ENCODE measurements at places on chromosomes 5 and 9. TPM values are rescaled to one million over a fixed set of nuclear protein-coding genes. Genes with fewer than 3 reads are reported as not detected.

SPATA6L gene
- polyA plus RNA-seq: 0.40 TPM

STK32A gene
- not detected for polyA plus RNA-seq

GRCh38 chr9:94687451-94687850 lies 39.0 kb upstream of the AOPEP start:
- no peaks in the 10 kb centered on the region for H3K4me1 ChIP-seq
- no peaks in the 10 kb centered on the region for H3K36me3 ChIP-seq
- no peak for DNase-seq
- no peak overlapping the region for H3K4me3 ChIP-seq

GRCh38 chr5:154460172-154460571 lies 14.4 kb downstream of the SAP30L start:
- no peak overlapping the region for H3K4me3 ChIP-seq
- no peak overlapping the region for H3K27ac ChIP-seq
- no peaks in the 10 kb centered on the region for H3K27me3 ChIP-seq

DNA sequence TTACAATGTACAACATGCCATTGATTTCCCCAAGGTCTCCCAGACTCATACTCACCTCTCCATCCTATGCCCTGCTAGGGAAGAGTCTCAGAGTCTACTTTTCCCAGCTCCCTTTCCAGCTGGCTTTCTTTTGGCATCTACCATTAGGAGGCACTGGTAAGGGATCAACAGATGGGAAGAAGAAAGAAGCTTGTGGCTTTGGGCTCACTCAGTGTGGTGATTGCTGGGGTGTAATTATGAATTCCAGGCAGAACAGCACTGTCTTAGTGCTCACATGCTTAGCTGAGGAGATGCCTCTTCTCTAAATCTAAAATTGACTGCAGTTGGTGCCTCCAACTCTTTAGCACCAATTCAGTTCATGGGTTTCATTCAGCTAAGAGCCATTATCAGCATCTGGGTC lies 330.0 kb downstream of the PSAT1 start:
- H3K4me1 ChIP-seq: no peaks in the 10 kb centered on the region
- H3K27me3 ChIP-seq: no peaks in the 10 kb centered on the region
- no peak overlapping the region for H3K27ac ChIP-seq
- DNase-seq: no peak

GRCh38 chr5:158392753-158393152 lies 533.8 kb upstream of the CLINT1 start:
- H3K27me3 ChIP-seq: no peaks in the 10 kb centered on the region
- H3K36me3 ChIP-seq: no peaks in the 10 kb centered on the region
- no peak overlapping the region for H3K4me3 ChIP-seq
- H3K27ac ChIP-seq: no peak overlapping the region
- peaks cover 36% of the 10 kb centered on the region for H3K4me1 ChIP-seq

GRCh38 chr9:97557606-97558095 lies 56.2 kb downstream of the TMOD1 start:
- H3K4me3 ChIP-seq: no peak overlapping the region
- H3K36me3 ChIP-seq: no peaks in the 10 kb centered on the region
- peak; percentile 27 for DNase-seq

DRD1 gene
- not detected for polyA plus RNA-seq

DNA sequence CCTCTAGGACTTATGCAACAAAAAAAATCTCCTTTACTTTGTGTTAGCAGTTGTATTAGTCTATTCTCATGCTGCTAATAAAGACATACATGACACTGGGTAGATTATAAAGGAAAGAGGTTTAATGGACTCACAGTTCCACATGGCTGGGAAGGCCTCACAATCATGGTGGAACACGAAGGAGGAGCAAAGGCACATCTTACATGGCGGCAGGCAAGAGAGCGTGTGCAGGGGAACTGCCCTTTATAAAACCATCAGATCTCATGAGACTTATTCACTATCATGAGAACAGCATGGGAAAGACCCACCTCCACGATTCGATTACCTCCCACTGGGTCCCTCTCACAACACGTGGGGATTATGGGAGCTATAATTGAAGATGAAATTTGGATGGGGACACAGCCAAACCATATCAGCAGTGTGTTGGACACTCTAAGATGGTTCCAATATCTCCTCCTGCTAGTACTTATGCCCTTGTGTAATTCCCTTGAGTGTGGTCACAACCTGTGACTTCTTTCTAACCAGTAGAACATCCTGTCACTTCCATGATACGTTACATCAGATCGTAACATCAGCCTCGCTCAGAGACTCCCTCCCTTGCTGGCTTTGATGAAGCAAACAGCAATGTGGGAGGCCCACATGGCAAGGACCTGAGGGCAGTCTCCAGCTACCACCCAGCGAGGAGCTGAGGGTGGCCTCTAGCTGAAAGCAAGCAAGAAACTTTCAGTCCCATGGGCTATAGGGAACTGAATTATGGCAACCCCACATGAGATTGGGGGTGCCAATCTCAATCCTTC lies 113.5 kb upstream of the PITX1 start:
- no peak overlapping the region for H3K27ac ChIP-seq
- no peaks in the 10 kb centered on the region for H3K36me3 ChIP-seq
- no peaks in the 10 kb centered on the region for H3K4me1 ChIP-seq
- H3K27me3 ChIP-seq: no peaks in the 10 kb centered on the region
- no peak for DNase-seq

GRCh38 chr9:123924727-123925126 lies 5.2 kb downstream of the DENND1A start:
- peaks cover 22% of the 10 kb centered on the region for H3K4me1 ChIP-seq
- H3K27ac ChIP-seq: no peak overlapping the region
- DNase-seq: no peak
- H3K36me3 ChIP-seq: no peaks in the 10 kb centered on the region
- H3K4me3 ChIP-seq: no peak overlapping the region
- H3K27me3 ChIP-seq: no peaks in the 10 kb centered on the region

DNA sequence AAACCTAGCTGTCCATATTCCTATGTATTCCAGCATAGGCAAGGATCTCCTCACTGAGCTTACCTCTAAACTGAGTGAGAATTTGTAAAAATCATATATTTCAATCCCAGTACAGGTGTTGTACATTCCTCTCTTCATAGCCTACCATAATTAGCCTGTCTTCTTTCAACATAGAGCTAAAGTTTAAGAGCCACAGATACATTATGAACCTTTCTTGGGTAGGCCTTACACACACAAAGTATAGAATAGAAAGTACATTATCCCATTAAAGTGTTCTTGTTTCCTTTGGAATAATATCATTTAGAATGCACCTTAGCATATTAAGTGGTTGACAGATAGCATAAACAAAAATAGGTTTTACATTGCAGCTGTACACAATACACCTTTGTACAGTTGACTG lies 282.1 kb upstream of the TMEM161B start:
- no peak for DNase-seq
- no peaks in the 10 kb centered on the region for H3K4me1 ChIP-seq

GRCh38 chr9:32882705-32883104 lies 99.4 kb downstream of the TMEM215 start:
- no peak for DNase-seq
- H3K4me3 ChIP-seq: no peak overlapping the region
- H3K27me3 ChIP-seq: no peaks in the 10 kb centered on the region
- no peaks in the 10 kb centered on the region for H3K36me3 ChIP-seq

DNA sequence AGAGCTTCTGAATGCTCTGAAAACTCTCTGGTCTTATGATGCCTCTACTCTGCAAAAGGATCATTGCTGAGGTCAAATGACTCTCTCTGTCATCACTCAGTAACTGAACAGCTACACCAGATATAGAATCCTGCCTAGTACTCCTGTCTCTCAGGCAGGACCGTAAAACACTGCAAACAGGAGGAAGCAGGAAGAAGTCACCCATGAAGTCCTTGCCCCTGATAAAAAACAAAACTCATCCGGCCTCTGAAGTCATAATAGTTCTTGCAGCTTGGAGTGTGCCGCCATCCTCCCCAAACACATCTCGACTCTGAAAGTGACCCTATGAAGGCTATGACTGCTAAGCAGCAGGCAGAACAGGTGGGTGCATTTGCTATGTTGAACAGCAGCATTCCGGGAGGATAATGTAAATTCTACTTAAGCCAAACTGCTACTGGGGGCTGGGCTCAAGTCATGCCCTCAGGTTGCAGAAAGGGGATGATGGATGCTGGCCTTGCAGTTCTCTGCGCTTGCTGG lies 81.9 kb upstream of the FAM169A start:
- H3K4me3 ChIP-seq: no peak overlapping the region
- no peak overlapping the region for H3K27ac ChIP-seq
- peaks cover 3% of the 10 kb centered on the region for H3K27me3 ChIP-seq
- no peaks in the 10 kb centered on the region for H3K36me3 ChIP-seq

GRCh38 chr9:15377625-15378540 lies 44.8 kb upstream of the SNAPC3 start:
- no peaks in the 10 kb centered on the region for H3K4me1 ChIP-seq
- no peak overlapping the region for H3K4me3 ChIP-seq
- peaks cover 2% of the 10 kb centered on the region for H3K27me3 ChIP-seq
- DNase-seq: no peak
- H3K36me3 ChIP-seq: no peaks in the 10 kb centered on the region

ZNF474 gene
- 0.03 TPM for polyA plus RNA-seq

GRXCR2 gene
- not detected for polyA plus RNA-seq

SHISAL2B gene
- not detected for polyA plus RNA-seq

- peaks cover 16% of the 10 kb centered on the region for H3K4me1 ChIP-seq
- no peak overlapping the region for H3K27ac ChIP-seq
- H3K27me3 ChIP-seq: no peaks in the 10 kb centered on the region
- DNase-seq: peak; percentile 68
Observed at GRCh38 chr9:127796852-127797370, 5.8 kb upstream of the FPGS start.

DNA sequence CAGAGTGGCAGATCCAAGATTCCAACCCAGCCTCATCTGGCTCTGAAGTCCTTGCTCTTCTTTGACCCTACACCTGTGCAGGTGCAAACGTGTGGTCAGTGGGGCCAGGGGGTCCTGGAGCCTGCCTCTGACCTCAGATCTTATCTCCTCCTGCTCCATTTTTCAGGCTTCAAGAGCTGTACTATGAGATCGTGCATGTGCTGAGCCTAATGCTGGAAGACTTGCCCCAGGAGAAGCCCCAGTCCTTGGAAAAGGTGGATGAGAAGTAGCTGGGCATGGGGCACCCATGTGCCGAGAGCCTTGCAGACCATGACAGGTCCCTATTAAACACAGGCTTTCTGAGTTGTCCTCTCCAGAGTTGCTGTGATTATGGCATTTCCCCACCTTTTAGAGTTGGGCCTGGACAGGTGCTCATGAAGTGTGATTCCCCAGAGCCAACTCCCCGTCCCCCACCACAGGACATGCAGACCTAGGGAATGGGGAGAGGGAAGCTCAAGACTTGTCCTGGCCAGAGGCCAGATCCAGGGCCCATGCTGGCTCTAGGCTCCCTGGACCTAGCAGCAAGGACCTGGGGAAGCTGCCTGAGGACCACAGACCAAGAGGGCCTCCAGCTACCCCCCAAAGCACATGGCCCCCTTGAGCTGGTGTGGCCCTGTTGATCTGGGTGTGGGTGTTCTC lies 22.5 kb downstream of the PITX1 start:
- no peaks in the 10 kb centered on the region for H3K27me3 ChIP-seq
- DNase-seq: no peak
- H3K4me3 ChIP-seq: no peak overlapping the region
- no peak overlapping the region for H3K27ac ChIP-seq

ADAMTS13 gene
- 1.8 TPM for polyA plus RNA-seq

DNA sequence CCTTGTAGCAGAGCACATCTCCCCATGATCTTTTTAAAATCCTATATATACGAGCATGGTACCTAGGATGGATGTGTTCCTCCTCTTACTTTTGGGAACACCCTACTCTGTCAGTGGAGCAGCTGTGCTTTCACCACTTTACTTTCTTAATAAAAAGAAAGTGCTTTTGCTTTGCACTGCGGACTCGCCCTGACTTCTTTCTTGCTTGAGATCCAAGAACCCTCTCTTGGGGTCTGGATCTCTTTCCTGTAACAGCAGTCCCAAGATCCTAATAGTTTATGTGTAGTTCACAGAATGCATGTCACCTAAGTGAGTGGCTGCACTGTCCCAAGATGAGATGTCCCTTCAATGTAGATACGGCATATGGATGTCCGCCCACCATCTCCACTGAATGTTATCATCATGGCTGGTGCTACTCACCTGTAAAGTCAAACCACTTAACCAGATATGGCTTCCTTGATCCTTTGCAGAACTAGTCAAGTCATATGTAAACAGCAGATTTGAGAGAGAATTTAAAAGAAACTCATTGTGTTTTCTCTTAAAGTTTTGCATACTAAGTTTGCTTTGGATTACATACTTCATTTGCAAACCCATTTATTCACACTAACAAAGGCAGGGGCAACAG lies 1.9 kb downstream of the FGF1 start:
- H3K27ac ChIP-seq: no peak overlapping the region
- peaks cover 7% of the 10 kb centered on the region for H3K4me1 ChIP-seq
- peaks cover 14% of the 10 kb centered on the region for H3K27me3 ChIP-seq
- no peaks in the 10 kb centered on the region for H3K36me3 ChIP-seq

PWWP2A gene
- 4.6 TPM for polyA plus RNA-seq

SNCAIP gene
- polyA plus RNA-seq: 12.0 TPM

DNA sequence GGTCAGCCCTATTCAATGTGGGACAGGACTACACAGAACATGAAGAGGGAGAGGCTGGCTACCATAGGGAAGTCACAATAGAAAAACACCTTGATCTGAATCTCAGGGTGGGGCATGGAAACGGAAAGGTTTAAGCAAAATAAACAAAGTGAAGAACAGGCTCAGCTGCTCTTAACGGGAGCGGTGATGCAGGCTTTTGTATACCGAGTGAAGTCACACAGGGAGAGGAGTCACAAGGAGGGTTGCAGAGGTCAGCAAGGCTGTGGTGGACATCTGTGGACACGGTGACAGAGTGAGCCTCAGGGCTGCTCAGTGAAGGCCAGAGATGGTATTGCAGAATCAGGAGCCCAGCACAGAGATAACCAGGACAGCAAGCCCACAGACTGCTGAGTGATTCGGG lies 30.6 kb upstream of the SEMA4D start:
- no peaks in the 10 kb centered on the region for H3K27me3 ChIP-seq
- H3K4me3 ChIP-seq: no peak overlapping the region
- DNase-seq: no peak
- peaks cover 5% of the 10 kb centered on the region for H3K4me1 ChIP-seq

- H3K27ac ChIP-seq: no peak overlapping the region
- H3K36me3 ChIP-seq: no peaks in the 10 kb centered on the region
- H3K4me1 ChIP-seq: peaks cover 3% of the 10 kb centered on the region
- H3K27me3 ChIP-seq: peaks cover 25% of the 10 kb centered on the region
Observed at GRCh38 chr5:133818031-133818431, 150.4 kb downstream of the C5orf15 start.

- H3K27ac ChIP-seq: no peak overlapping the region
- H3K27me3 ChIP-seq: no peaks in the 10 kb centered on the region
- H3K4me3 ChIP-seq: no peak overlapping the region
- peaks cover 10% of the 10 kb centered on the region for H3K4me1 ChIP-seq
- H3K36me3 ChIP-seq: no peaks in the 10 kb centered on the region
Observed at GRCh38 chr9:3862561-3862960, 336.8 kb upstream of the RFX3 start.
